ENCODE measurements at places on chromosomes 7 and 10.

GRCh38 chr10:101558204-101558603 is 29.9 kb downstream of the POLL start:
- no peak for DNase-seq

GRCh38 chr7:73549176-73549575 is 8.3 kb downstream of the BCL7B start:
- no peak for DNase-seq

DNA sequence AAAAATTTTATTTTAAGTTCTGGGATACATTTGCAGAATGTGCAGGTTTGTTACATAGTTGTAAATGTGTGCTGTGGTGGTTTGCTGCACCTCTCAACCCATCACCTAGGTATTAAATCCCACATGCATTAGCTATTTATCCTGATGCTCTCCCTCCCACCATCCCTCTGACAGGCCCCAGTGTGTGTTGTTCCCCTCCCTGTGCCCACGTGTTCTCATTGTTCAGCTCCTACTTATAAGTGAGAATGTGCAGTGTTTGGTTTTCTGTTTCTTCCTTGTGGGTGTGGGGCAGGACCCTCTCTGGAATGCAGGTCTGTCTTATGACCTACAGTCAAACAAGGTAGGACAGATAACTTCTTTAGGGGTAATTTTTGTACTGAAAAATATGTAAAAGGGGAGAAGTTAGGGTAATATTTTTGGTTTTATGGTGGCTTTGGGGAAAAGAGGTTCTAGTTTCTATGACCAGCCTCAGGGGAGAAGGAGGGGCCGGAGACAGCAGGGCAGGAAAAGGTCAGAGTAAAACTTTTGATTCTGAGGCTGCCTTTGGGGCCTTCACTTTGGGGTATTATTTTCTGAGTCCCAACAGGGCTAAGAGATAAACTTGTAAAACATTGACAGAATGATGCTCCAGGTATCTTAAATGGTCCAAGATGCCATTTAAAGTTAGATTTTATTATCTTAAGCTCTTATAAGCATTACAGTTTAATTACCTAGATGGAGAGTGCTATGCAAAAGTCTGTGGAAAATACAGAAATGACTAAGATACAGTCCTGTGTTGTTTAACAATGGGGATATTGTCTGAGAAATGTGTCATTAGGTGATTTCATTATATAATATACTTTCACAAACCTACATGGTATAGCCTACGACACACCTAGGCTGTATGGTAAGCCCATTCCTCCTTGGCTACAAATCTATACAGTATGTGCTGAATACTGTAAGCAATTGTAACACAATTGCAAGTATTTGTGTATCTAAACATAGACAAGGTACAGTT is 354.8 kb downstream of the ABCA13 start:
- no peak for DNase-seq

- DNase-seq: no peak
Observed at GRCh38 chr10:118444069-118444468, 101.9 kb upstream of the FAM204A start.

- DNase-seq: no peak
Observed at GRCh38 chr7:140003913-140004382, 58.8 kb downstream of the PARP12 start.

- no peak for DNase-seq
Observed at GRCh38 chr10:25531457-25532061, 356.8 kb downstream of the GPR158 start.

DNA sequence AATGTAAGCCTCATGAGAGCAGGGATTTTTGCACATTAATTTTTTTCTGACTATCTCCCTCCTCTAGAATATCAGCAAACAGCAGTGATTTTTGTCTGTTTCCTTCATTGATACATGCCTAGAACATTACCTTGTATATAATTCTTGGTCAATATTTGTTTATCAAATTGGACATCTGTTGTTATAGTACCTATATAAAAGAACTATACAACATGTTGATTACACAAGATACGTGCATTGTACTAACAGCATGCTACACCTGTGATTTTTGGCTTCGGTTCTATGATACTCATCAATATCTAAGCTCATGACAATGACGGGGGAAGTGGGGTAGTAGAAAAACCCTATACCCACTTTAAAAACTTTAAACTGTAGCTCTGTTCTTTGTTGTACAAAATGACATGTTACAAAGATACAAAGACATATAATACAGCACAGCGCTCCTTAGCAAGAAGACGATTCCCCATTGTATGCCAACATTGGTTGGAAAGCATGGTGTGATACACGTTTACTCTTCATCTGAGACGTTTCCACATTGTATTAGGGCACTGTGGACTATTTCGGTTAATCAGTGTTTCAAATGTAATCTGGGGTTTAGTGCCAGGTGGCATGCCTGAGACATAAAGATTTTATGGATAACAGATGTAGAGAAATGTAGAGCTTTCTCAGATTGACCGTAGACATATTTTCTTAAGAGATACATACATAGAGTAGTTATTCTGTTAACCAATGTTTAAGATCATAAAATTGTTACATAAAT is 70.5 kb upstream of the FOXP2 start:
- no peak for DNase-seq

DNA sequence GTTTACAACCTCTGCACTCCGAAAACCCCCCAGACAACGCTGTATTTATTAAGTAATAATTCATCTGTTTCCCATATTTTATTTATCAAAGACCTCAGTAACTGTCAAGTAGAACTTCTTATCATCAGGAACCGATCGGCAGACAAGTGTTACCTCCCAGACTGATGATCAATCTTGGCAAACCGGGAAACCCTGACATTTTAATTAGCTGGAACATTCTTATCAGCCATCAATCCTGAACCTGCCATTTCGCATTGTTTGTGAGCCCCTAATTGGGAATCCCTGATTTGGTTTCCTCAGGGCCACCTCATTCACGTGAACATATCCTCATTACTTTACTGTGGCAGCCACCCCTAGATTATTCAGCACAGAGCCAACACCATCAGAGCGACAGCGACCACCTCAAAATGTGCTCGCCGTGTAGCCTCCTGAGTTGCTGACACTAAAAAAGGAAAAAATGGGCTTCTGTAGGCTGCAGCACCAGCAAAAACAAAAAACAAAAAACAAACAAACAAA is 93.6 kb upstream of the SDK1 start:
- DNase-seq: no peak

GRCh38 chr7:106045139-106045538 is 67.0 kb downstream of the SYPL1 start:
- no peak for DNase-seq

DNA sequence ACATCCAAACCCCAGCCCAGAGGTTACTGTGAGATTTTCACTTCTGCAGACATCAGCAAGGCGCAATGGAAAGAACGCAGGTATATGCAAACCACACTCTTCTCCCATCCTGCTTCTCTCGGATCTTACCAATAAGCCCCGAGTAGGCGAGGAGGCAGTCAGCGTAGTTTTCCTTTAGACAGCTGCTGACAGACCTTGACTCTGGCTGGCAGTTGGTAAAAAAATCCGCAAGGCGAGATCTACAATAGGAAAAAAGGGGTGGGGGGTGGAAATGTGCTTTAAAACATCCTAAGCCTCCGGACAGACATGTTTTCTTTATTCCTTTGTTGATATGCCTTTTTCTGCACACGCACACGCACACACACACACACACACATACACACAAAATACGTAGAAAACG is 176.5 kb downstream of the GFRA1 start:
- DNase-seq: no peak

- DNase-seq: no peak
Observed at GRCh38 chr10:77334501-77334900, 303.1 kb downstream of the KCNMA1 start.

DNA sequence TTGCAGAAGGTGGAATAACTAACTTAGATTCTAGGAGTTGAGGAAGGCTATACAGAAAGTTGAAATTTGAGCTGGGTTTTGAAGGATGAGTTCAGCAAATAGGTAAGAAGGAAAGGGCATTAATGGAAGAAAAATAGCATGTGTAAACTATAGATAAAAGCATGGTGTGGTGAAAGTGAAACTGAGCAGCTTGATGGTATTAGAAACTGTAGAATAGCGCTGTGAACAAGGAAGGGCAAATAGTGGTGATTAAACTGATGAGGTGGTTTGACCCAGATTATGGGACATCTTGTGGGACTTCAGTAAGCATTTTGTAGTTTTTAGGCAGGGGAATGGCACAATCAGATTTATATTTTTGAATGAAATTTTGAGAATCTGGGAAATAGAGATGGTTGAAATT is 90.5 kb downstream of the EXOC6 start:
- DNase-seq: no peak

DNA sequence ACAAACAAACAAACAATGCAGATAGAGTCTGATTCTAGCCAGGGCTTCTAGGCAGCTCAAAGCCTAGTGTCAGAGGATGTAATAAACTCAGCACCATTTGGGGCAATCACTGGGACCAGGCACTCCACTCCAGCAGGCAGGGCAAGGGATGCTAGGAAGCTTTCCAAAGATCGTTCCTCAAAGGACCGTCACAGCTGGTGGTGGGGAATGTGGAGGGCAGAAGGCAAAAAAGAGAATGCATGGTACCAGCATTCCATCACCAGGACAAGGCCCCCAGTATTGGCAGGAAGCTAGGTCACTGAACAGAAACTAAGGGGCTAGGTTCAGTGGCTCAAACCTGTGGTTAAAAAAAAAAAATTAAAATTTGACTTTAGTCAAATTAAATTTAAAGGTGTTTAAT is 94.2 kb downstream of the CUL2 start:
- no peak for DNase-seq

DNA sequence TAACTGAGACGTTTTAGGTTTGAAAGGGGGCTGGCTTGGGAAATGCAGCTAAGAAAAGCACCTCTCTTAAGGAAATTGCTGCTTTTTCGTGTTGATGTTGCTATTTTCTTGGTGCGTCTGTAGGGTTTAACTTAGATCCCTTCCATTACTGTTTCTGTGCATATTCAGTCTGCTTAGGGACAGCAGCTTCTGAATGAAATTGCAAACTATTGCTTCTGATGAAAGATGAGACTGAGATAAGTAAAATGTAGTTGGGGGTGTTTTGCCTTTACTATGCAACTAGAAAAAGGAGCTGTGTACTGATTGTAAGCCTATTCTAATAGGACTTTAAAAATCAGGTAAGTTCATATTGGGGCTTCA is 772 bp downstream of the HDAC9 start:
- no peak for DNase-seq

DNA sequence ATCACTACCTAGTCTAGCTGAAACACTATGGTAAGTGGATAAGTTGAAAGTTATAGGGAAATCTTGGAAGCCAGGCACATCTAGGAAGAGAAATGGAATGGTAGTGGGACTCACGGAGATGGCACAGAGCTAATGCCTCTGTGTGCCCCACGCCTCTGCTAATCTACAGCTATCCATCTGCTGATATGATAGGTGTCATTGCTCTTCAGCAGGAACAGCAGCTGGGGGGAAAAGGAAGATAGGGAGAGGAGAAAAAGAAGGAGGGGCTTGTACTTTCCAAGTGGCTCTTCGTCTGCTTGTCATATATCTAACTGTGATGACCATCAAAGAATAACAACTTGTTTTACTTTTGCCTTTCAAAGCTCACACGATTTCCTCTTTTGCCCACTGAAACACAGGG is 1199.1 kb upstream of the SORCS1 start:
- DNase-seq: no peak

- DNase-seq: no peak
Observed at GRCh38 chr10:125792342-125793300, 17.0 kb upstream of the MMP21 start.

GRCh38 chr7:127765150-127765549 is 113.2 kb downstream of the SND1 start:
- DNase-seq: no peak

DNA sequence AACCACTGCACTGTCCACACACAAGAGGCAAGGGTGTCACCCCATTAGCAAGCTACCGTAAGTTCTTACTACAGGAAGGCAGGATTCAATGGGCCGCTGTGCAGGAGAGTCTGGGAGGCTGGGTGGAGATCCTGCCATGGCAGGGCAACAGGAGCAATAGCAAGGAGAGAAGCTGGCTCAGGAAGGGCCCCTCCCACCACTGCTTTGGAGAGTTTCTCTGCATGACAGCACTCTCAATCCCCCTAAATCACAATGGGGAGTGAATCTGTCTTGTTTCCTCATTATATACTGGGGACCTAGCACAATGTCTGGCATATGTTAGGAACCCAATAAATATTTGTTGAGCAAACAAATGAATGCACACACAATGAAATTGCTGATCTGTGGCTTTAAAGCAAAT is 83.2 kb upstream of the SFMBT2 start:
- DNase-seq: no peak

DNA sequence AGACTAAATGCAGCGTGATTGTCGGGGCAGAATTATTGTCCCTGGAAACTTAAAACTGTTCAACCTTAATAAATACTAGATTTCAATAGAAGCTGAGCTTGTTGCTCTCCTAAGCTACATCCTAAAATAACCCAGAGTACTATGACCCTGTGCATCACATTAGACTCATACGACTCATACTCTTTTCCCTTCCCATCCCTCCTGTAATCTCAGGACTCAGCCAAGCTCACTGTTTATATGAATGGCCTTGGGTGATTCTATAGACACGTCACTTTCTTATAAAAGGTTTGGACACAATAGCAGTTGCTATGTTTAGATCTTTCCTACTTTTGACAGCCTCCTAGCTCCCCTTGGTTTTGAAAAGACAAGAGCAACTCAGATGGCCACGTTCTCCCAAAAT is 17.2 kb downstream of the TCF7L2 start:
- DNase-seq: no peak

DNA sequence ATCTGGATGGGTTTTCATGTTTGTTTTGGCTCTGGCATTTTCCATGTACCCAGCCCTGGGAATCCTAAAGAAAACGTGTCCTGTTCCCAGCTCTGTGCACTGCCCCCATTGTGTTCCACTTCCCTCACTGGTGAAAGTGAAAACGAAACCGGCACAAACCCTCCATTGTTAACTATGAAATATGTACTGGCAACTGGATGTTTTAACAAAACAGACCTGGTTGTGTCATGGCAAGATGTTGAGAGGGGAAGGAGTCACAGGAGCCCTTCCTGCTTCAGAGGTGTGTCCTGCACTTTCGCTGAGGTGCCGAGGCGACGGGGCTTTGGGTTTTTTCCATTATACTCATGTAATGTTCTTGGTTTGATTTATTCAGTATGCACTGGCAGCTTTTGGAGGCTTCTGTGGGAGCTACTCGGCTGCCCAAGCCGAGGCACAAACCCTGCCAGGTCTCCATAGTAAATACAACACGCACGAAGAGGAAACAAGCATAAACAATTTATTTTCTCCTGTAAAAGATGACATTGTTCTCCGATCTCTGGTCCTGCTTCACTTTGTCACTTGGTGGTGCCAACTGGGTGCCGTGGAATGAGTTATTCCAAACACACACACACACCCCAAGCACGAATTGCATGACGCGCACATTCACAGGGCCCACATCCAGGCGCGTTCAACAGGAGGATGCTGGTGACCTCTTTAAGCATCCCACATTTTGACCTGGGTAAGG is 118.2 kb downstream of the CDK6 start:
- DNase-seq: peak; percentile 9

GRCh38 chr7:155380221-155380861 is 77.6 kb upstream of the EN2 start:
- peak; percentile 31 for DNase-seq

DNA sequence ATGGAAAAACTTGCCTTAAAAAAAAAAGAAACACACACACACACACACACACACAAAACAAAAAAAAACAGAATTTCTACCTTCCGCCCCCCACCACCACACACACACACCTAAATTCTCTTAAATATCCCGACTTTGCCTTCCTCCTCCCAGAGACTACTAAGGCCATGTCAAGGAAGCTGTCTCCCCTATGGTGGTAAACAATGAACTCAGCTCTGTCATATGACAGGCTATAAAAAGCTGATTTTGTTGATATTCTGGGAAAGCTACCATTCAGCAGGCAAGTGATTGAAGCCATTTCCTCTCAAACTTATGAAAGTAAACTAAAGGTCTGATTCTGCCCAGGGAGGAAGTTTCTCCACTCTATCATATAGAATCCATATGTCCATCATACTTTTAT is 471.0 kb downstream of the GFRA1 start:
- no peak for DNase-seq
